ENCODE measurements at places on chromosomes 16 and 17. TPM values are rescaled to one million over a fixed set of nuclear protein-coding genes. Genes with fewer than 3 reads are reported as not detected.

Gene CPHXL2
- not detected for total RNA-seq

Gene RECQL5
- 110 TPM for total RNA-seq

Gene CCL17
- total RNA-seq, result not detected

Gene TMEM100
- 18.2 TPM for total RNA-seq

Gene SOX9
- 67.0 TPM for total RNA-seq

Gene DRG2
- 36.4 TPM for total RNA-seq

Gene KCNJ2
- 2.5 TPM for total RNA-seq

Gene CNEP1R1
- 15.7 TPM for total RNA-seq

Gene SALL1
- 1.2 TPM for total RNA-seq

Gene HSBP1
- 104 TPM for total RNA-seq

Gene MARVELD3
- total RNA-seq, result 28.8 TPM

Gene GRB7
- total RNA-seq, result 92.8 TPM

Gene C1QTNF8
- not detected for total RNA-seq

Gene RAB11FIP4
- total RNA-seq, result 37.6 TPM

Gene KRTAP4-9
- total RNA-seq, result not detected

Gene KRTAP9-4
- total RNA-seq, result not detected

Gene ELOB
- total RNA-seq, result 273 TPM

Gene CRYM
- total RNA-seq, result 15.6 TPM

Gene TMEM88
- 5.8 TPM for total RNA-seq

Gene KLHL10
- 0.29 TPM for total RNA-seq

Gene SGCA
- 23.5 TPM for total RNA-seq

Gene CSH1
- not detected for total RNA-seq

Gene DHRS7C
- total RNA-seq, result not detected
